ENCODE measurements at places on chromosomes 4 and X.

DNA sequence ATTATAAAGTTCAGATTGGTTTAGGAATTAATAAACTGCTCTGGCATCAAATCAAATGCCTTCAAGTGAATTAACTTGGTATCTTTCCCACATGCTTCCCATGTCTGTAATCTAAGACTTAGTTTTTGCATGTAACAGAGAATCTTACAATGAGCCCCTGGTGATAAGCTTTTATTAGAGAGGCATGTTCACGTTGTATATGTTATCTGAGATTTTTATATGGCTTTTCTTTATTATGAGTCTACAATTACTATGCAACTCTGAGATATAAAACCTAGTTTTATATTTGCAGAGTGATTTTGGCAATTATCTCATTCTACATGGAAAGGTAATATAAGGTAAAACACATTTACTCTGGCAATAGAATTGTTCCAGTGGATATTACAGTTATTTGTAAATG, 1578.4 kb upstream of the IGFBP7 start:
- DNase-seq, result no peak

- no peak for DNase-seq
Observed at GRCh38 chr4:2483237-2483636, 14.3 kb downstream of the RNF4 start.

DNA sequence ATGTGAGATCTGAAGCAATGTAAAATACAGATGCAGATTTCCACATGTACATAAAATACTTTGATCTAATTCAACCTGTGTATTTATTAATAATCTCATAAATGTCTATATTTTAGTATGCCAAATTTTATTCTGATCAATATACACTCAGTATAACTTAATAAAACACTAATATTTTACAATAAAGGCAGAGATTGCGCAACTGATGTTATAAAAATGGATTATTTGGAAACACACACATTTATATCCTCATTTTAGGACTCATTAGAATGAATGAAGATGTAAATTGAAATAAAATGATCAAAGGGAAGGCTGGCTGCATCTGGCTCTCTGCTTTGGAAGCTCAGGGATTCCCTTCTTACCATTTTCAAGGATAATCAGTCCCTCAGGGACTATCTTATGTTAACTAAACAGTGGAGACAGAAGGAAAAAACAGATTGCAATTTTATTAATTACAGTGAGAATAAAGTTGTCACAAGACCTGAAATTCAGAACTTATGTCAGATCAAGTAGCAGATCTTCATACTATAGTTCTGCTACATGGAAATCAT, 900.9 kb upstream of the EPHA5 start:
- DNase-seq, result no peak

GRCh38 chrX:107626481-107626880, 1.8 kb upstream of the PRPS1 start:
- no peak for DNase-seq

DNA sequence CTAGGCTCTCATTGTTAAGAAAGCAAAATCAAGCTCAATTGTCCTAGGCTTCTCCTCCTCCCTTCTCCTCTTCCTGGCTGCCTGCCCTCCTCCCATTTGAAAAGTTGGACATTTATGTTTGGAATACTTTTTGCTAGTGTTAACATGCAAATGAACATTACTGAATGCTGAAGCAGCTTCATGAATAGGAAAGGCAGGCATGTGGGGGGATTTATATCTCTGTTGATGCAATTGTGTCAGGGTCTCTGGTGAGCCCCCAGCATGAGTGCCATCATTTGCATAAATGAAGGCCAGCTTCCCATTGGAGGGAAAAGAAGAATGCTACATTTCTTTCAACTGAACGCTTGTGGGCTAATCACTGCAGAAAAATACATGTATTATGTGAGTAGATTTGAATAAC, 160.1 kb upstream of the NDST3 start:
- no peak for DNase-seq

GRCh38 chr4:39062770-39063097, 702 bp downstream of the KLHL5 start:
- no peak for DNase-seq

DNA sequence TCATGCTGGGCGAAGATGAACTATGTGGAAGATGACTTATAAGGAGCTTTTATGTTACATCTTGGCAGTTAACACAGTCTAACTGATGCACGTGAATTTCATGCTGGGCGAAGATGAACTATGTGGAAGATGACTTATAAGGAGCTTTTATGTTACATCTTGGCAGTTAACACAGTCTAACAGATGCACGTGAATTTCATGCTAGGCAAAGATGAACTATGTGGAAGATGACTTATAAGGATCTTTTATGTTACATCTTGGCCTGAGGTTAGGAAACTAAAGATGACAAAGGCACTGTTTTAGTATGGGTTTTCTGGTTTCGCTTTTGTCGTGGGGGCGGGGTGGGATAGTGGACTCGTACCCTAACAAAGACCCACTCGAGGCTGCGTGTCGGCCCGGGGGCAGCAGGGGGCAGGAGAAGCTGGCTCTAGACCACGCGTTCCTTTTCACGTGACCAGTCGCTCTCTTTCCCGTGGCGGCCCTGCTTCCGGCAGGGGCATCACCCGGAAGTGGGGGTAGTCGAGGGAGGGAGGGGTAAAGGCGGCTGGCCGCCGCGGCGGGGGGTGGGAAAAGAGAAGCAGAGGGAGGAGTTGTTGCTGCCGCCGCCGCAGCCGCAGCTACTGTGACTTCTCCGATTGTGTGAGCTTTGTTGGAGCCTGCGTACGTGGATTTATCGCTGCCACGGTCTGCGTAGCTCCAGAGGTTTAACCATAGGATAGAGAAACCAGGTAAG, at the start of gene ATP7A:
Gene ATP7A, plus strand, starts transcription at position 586 of the 733 bp plus-strand sequence. CDS start 60,949 bp downstream, outside the sequence.
- peak; percentile 88 for DNase-seq

DNA sequence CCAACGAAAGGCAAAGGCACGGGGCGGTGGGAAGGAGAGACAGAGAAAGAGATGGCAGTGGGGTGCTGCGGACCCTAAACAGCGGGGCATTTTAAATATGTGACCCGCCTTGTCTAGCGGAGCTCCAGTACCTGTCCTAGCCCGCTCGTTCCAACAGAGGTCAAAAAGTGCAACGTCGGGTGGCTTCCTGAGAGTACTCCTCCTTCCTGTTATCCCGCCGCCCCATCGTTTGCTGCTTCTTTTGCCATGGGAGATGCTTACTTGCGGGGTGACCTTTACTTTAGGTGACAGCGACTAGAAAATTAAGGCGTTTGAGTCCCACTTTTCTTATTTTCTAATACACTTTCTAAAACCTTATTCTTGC, 735 bp downstream of the NRK start:
- DNase-seq, result no peak

DNA sequence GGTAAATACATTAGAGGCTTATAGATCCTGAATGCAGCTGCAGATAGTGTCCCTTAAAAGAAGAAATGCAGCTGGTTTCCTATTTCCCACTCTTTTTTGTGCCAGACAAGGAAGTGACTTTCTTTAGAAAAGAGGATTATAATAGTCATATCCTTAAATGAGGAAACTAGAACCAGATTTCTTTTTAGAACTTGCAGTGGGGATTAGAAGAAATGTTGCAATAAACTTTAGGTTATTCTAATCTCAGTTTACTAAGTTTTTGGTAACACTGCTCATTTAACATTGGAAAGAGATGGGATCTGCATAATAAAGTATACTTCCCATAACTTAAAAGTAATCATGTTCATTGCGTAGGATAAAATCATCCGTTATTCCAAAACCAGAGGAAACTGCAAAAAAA, 101.9 kb downstream of the SLIT2 start:
- DNase-seq, result no peak

- no peak for DNase-seq
Observed at GRCh38 chrX:77426811-77427210, 20.4 kb upstream of the FGF16 start.

DNA sequence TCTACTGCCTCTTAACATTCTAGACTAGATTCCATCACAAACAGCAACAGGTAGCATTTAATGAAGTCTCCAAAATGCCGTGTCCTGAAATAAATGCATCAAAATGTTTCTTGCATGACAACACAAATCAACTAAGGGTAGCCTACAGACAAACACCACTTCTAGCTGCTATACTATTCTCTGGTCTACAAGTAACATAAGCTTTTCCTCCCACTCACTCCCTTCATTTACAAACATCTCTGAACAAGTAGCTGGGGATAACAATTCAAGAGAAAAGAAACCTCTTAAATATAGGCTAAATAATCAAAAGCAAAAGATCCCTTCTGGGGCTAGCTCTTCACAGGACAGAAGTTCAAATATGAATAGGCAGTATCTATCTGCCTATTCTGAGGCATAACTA, 20.8 kb downstream of the PPP3CA start:
- DNase-seq, result no peak

DNA sequence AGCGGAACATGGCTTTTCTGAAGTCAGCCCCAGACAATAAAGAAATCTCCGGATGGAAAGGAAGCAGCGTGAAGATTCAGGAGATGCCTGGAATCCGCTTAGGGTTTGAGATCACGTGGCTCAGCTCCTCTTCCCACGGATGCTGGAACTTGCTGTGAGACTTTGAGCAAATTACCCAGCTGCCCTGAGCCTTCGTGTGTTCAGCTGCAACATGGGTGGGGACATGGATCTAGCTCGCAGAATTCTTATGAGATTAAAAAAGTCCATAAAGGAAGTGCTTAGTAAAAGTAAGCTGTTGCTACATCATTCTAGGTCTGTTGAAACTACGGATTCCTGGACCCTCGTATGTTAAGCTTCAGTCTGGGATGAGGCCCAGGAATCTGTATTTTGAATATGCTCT, 55.7 kb upstream of the STIM2 start:
- DNase-seq, result no peak

- DNase-seq, result no peak
Observed at GRCh38 chrX:113980953-113981352, 602.9 kb upstream of the HTR2C start.

- DNase-seq, result no peak
Observed at GRCh38 chr4:68797618-68798017, 18.2 kb upstream of the UGT2B10 start.

GRCh38 chr4:40265910-40266274, 69.1 kb downstream of the RHOH start:
- DNase-seq, result no peak

DNA sequence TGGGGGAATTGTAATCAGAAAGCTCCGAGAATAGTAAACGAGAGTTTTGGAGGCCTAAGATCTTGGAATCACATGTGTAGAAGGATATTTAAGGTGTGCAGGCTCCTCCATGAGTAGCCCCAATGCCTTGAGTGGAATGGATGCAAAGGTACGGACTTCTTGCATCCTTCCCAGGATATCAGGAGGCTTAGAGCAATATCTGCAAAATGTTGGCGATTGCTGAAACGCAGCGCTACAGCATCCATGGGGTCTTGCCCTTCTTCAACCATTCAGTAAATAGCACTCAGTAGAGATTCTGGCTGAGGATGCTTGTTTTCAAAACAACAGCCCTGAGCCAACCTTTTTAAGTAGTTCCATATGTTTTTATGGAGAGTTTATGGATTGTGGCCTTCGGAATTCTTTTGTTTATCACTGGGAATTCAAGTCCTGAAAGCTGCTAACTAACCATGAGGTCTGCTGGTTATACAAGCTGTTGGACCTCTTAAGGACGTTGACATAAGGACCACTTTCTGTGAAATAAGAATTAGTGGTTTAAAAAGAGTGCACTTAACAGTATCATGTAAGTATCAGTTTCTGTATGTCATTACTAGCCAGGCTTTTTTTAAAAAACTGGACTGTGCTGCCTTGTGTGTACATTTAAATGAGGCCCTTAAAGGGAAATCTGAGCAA, 228.8 kb upstream of the PGRMC2 start:
- peak; percentile 26 for DNase-seq

- peak; percentile 53 for DNase-seq
Observed at GRCh38 chrX:53831662-53832635, 145.4 kb upstream of the HUWE1 start.

- DNase-seq, result no peak
Observed at GRCh38 chrX:14266705-14267104, 237.0 kb upstream of the GEMIN8 start.
